Ammon's horn (tissue), 1 donor: ENCODE measurements at places on chromosomes 1 and 21.

- no peak for DNase-seq
Observed at GRCh38 chr1:26084091-26084561, 16.7 kb upstream of the TRIM63 start.

DNA sequence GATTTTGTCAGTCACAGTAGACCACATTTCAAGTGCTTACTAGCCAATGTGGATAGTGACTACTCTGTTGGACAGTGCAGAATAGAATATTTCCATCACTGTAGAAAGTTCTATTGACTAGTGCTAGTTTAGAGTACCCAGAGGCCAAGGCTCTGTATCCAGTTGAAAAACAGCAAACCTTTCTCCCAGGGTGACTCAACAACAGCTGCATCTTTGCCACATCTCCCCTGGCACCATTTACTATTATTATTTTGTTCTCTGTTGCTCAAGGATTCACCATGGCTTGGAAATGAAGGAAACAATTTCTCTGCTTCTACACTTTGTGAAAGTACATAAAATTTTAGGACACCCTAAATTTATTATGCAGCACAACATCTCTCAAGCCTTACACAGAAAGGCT lies 85.3 kb upstream of the WDR26 start:
- DNase-seq: no peak

GRCh38 chr1:118918230-118918939 lies 69.8 kb downstream of the TBX15 start:
- no peak for DNase-seq

DNA sequence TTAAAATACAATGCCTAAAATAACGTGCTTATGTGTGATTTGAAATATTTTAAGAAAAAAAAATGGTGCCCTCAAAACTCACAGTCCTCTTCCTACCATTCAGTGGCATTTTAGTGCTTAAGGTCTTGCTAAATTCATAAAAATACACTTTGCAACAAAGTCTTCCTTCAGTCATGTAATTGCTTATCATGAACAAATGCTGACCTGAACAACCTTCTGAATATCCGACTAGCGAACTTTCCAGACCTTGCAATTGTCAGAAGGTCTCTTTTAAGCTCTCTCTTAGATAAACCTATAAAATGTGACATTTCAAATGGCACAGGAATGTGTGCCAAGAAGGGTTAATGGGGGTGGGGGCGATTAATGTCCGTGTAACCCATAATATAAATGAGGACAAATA lies 858 bp downstream of the BRINP3 start:
- DNase-seq: no peak

DNA sequence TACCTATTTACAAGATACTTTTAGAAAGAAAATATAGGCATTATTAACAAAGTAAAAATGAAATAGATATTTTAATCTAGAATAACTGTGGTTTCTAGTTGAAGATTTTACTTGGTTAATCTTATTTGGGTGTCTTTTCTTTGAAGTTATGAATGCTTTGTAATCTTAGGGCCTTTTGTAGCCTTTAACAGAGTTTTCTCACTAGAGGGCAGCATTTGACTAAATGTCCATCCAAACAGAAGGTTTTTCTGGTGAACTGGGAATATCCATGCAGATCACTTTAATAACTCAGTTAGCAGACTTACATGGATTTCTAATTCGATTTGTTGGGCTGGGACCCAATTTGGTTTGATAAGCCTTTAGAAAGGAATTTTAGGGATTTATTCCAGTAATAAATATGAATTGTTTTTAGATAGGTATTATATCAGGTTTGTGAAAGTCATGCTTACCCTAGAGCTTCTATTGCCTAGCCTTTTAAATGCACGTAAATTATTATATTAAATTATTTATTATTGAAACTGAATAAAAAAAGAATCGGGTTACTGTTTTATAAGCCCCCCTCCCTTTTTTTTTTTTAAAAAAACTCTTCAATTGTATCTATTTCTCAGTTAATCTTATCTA lies 119.7 kb downstream of the ZNF326 start:
- DNase-seq: peak; percentile 58

DNA sequence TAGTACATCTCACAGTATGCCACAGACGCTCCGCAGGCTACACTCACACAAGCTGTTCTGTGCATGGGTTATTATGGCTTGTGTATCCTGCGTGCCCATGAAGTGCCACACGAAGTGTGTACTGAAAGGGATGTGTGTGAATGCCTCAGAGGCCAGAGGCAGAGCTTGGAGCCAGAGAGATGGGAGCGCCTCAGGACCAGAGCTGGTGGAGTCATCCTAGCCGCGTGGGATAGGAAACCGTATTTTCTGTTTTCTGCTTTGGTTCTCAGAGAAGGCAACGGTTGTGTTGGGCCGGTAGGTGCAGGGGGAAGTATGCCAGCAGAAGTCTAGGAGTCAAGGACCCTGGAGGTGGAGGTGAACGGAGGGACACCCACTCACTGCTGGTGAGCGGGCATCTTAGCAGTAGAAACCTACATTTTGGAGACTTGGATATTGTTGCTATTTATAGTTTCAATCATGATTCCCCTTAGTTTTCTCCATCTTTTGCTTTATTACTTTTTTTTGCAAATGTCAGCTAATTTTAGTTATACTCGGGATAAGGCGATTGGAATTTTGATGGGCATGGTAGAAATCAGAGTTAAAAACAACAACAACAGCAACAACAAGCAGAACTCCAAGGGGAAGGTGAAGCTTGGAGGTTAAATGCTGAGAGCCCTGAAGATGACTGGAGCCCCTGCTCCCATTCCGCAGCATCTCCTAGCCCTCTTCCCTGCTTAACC lies 188.2 kb downstream of the DYRK1A start:
- no peak for DNase-seq

DNA sequence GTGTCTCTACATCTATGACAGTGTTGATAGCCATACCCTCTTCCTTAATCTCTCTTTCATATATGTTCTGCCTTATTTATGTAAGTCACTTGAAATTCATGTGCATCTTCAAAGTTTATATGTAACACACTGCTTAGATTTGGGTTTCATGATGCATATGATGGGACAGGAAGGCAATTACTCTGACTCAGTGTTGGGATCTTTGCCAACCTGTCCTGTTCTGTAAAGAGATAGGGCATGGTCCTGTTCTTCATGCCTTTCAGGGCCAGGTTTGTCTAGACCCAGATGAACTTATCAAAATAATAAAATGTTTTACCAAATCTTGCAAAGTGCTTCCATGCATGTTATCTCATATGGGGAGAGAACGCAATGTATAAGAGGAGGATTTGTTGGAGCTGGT lies 69.5 kb downstream of the TMPRSS15 start:
- no peak for DNase-seq

DNA sequence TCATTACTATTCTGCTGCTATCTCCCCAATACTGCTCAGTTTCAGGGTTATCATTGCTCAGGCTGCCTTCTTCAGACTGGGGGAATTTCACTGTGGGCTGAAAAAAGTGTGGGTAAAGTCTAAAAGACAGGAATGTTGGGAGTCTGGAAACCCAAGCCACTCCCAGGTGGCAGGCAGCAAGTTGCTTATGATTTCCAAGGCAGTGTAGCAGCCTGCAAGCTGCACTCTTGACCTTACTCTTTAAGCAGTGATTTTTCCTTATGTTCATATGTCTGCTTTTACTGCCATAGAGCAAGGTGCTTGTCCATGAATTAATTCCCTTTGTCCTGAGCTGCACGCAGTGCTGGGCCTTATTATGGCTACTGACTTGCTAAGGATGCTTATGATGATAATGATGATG lies 53.1 kb downstream of the PHC2 start:
- DNase-seq: no peak

DNA sequence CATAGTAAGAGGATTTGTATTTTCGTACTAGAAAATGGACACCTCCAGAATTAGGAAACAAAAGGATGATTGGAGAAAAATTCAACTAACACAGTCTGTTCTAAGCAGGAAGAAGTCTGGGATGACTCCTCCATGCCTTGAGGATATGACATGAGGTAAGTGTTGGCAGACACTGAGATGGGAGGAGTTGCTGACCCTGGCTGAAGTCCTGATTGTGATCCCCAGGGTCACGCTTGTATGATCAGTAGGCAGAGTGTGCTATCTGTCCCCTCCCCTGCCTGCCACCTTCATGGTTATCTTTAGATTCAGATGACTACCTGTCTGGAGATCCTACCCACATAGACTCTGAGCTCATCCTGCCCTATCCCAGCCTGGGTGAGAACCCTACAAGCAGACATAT lies 249.1 kb downstream of the C1orf94 start:
- no peak for DNase-seq

- DNase-seq: no peak
Observed at GRCh38 chr1:170182442-170182841, 36.7 kb downstream of the NTMT2 start.

DNA sequence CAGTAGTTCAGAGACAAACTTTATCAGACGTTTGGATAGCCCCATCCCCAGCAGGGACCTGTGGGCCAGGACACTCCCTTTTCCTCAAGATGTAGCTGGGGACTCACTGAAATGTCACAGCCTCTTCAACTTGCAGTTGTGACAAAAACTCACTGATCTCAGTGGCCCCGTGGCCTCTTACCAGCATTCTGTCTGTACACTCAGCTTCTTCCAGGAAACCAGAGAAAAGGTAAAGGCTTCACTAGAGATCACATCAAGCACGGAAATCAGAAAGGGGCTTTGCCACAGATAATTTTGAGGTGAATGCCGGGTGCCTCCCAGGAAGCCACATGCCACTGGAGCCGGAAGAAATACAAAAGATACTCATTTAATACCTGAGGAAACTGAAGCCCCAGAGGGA lies 122.2 kb downstream of the CCDC185 start:
- no peak for DNase-seq

DNA sequence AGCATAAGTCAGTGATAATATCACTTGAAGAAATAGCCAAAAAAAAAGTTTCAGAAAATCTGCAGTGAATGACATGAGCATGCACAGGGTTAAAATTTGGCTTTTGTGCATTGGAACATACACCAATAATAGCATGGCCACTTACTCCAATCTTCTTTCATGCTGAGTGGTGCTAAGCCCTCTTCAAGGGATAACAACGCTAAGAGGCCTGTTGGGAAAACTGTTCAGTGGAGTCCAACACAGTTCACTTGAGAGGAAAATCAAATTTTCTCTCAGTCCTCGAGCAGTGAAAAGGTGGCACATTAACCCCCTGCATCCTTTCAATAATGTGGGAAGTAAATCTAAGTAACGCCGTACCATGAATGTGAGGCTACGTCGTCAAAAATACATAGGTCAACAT lies 264.7 kb downstream of the SPATA17 start:
- no peak for DNase-seq

- DNase-seq: peak; percentile 37
Observed at GRCh38 chr1:160189649-160190625, at the start of gene CASQ1. Gene CASQ1, plus strand, starts transcription at chr1:160190575. Its CDS starts 177 bp downstream, at chr1:160190752.

- DNase-seq: no peak
Observed at GRCh38 chr1:14666962-14667650, 68.6 kb downstream of the KAZN start.
